ENCODE measurements at places on chromosomes 12 and 14.
A peak's percentile ranks its signal among the peaks of the same experiment; 100 is the strongest.

DNA sequence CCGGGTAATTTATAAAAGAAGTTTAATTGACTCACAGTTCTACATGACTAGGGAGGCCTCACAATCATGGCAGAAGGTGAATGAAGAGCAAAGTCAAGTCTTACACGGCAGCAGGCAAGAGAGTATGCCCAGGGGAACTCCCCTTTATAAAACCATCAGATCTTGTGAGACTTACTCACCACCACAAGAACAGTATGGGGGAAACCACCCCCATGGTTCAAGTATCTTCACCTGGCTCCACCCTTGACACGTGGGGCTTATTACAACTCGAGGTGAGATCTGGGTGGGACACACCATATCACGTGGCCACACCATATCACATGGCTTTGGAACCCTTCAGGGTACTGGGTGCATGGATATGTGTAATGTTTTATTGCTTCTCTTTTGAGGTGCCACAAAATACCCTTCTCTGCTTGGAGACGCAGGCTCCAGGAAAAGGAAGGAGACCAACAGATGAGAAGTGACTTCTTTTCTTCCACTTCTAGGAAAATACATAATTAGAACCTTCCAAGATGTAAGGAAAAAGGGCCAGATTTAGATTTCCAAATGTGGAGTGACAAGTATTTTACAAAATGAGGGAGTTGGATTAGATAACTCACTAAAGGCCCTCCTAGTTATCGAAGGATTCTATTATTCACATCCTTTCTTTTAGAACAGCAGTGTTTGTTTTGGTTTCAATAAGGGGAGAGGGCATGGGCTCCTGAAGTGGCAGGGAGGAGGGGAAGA, 33.1 kb upstream of the ETFBKMT start:
- no peak for DNase-seq

DNA sequence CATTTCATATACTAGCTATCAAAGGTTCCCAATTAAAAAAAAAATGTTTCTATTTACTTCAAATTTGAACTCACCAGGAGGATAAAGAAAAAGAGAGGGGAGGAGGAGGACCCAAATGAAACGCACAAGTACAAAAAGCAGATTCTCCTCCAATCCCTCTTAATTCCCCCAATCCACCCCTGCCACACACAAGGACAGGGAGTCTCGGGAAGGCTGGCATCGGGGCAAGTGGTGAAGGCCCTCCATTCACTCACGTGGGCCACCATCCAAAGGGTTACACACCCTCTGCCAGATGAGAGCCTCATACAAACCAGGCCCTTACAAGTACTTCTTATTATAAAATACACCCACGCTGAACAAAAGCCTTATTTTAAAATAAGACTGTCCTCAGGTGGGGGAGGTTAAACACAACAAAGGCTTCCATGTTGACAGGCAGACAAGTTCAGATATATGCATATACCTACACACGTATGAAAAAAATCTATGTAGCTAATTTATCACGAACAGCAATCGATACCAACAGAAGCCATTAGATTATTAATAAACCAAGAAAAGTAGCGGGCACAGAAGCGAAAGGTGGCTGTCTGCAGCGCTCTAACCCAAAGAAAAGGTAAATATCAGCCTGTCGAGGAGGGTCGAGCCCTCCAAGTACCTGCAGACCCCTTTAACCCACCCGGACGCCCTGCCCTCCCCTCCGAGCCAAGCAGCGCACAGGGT, 1.5 kb downstream of the ATP2B1 start:
- peak; percentile 22 for DNase-seq

DNA sequence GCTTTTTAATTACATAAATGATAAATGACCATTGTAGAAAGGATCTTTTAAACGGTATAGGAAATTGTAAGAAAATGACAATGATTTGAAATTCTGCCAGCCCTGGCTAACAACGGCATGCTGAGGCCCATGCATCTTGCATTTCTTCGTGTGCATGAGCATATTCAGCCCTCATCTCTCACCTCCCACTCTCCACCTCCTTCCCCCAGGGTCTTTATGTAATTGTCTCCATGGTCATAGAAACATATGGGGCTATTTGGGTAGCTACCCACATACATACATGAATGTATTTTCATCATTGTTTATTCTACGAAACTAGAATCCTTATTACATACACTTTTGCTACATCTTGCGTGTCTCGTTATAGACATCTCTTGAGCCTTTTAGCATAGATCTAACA, 4.5 kb downstream of the MYO1H start:
- no peak for DNase-seq

DNA sequence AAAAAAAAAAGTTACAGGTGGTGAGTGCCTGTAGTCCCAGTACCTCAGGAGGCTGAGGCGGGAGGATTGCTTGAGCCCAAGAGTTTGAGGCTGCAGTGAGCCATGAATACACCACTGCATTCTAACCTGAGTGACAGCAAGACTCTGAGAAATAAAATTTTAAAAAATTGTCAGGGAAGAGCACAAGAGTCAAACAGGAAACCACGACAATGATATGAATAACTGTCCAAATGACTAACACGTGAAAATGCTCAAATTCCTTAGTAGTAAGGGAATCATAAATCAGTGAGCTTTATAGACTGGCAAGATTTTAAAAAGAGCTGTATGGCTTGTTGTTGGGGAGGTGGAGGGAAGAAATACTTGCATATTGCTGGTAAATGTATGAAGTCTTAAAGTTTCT, 12.9 kb upstream of the ASPG start:
- DNase-seq, result no peak

GRCh38 chr12:45458854-45459807, 243.2 kb downstream of the ANO6 start:
- DNase-seq, result peak; percentile 40

GRCh38 chr12:75177997-75178396, 31.6 kb downstream of the KCNC2 start:
- DNase-seq, result peak; percentile 90

DNA sequence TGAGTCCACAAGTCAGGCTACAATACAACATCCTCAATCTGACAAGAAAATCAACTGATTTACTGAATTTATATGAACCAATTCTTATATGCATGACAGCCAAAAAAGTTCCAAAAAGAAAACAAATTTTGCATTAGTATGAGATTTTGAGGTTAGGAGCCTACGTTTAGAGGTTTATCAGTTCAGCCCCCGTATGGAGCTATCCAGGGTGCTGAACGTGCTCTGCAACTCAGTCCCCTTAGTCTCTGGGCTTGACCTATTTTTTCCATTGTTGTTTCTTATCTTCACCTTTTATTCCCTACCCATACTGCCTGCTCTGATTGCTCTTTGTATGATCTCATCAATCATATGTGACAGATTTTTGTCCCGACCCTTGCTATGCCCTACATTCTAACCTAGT, 693.0 kb downstream of the NRXN3 start:
- DNase-seq, result peak; percentile 45

DNA sequence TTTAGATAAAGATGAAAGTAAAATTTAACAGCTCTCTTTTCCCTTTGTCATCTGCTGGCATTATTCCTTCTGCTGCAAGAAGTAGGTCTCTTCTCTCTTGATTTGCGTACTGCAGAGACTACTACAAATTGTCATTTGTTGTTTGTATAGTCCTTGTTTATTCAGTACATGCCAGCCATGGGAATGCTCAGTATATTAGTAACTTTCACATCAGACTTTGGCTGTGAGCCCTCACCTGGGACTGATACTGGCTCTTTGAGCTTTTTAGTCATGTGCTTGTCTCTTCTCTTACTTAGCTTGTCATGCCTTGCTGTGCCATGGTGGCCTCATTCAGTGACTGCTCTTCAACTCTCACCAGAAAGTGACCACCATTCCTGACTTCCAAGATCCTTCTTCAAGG, 169.8 kb downstream of the PRKCH start:
- DNase-seq, result no peak

DNA sequence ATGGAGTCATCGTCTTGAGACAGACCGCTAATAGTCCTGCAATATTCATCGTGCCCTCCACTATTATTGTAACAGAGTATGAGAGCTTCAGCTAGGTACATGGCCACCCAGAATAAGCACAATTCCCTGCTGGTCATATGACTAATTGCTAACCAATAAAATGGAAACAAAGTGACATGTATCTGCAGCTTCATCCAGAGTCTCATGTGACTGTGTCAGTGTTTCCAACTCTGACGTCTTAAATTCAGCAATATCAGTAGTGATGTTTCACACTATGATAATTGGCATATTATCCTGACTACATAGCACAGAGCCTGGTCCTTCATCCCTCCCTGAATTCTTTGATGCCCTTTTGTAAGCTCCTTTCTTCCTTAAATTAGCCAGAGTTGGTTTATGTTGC, 167.4 kb downstream of the RPS29 start:
- DNase-seq, result no peak

DNA sequence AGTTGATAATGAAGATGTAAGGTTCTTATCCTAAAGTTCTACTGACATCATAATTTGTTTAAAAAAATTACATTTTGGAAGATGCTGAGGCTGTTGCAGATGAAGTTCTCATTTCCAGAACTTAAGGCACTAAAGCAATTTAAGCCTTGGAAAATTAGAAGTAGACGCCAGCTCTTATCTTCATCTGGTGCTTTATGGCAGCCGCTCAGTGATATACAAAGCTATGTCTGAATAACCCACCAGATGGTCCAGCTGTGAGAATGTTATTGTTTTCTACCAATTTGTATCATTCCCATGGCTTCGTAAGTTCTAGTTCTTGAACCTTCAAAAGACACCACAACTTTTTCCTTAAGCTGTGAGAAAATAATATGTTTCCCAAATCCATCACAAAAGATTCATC, 212.1 kb upstream of the ARID2 start:
- no peak for DNase-seq

GRCh38 chr12:130031571-130032189, 127.9 kb upstream of the TMEM132D start:
- no peak for DNase-seq

GRCh38 chr12:2682296-2683251, 112.2 kb upstream of the FKBP4 start:
- peak; percentile 59 for DNase-seq

- DNase-seq, result no peak
These were observed 43.3 kb downstream of the OTOGL start for GRCh38 chr12:80142640-80143039.

DNA sequence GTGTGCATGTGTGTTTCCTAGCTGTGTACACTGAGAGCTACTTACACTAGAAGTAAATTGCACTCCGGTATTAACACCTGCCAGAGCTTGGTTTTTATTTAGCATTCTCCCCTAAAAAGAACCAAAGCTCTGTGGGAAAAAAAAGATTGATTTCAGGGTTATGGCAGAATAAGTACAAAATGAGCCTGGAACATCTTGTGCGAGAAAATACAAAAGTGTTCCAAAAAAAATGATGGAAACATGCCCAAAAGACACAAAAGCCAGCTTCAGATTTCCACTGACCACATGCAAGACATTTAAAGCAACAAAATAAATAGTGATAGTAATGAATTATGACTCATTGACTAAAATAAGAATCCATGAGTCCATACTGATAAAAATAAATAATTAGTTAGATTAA, 188.3 kb downstream of the GXYLT1 start:
- DNase-seq, result peak; percentile 7

DNA sequence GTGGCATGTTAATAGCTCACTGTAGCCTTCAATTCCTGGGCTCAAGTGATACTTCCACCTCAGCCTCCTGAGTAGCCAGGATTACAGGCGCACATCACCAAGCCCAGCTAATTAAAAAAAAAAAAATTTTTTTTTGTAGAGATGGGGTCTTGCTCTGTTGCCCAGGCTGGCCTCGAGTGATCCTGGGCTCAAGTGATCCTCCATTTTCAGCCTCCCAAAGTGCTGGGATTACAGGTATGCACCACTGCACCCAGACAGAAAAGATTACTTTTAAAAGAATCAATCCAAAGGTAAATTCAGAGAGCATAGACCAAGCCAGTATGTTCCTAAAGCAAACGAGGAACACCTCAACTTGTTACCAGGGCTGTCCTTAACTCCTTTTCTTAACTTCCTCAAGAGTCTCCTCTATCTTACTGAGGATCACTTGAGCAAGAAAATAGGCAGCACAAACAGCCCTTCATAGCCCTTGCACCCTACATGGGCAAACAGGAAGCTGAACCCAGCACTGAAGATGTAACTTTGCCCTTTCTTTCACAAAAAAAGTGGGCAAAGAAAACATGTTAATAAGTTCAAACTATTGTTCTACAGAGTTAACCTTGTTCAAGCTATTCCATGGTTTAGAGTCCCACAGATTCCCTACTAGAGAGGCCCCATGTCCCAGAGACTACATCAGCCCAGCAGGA, 11.3 kb downstream of the CS start:
- no peak for DNase-seq

DNA sequence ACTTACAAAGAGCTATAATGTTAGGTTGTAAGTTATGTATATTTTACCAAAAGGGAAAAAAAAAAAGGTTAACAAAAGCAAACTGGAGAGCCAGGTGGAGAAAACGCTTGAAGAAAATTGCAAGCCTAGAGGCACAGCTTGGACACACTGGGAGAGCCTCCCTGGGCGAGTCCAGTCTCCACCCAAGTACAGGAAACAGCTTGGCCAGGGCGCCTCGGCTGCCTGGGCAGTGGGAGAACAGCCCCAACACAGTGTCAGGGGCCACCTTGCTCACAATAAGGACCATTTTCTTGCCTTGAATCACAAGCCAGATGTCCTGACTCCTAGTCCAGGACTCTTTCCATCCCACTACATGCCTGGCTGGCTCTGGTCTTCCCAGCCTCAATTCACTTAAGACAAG, 33.3 kb downstream of the TTC7B start:
- no peak for DNase-seq

DNA sequence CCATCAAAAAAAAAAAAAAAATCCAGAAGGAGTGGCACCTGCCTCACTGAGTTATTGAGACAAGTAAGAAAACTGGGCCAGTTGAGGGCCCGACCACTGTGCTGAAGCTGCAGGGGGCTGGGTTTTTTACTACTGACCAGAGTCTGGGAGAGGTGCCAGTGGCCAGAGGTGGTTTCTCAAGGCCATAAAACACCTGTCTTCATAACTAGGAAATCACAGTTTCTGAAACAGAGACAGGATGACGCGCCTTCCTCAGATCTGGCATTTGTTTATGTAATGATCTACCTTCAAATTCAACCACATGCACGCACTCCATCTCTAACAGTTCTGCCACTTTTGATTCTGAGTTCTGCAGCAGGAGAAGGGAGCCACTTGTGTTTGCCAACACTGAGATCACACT, 12.7 kb downstream of the TSPAN11 start:
- DNase-seq, result no peak

- no peak for DNase-seq
These were observed 66.2 kb downstream of the NOC4L start for GRCh38 chr12:132210223-132211055.

- peak; percentile 99 for DNase-seq
These were observed at the start of gene GLIPR1 for GRCh38 chr12:75480469-75480949. TSS of gene GLIPR1 (plus strand) at chr12:75480755. CDS start at chr12:75480881, 126 bp downstream.

GRCh38 chr12:57235017-57235727, 5.7 kb downstream of the SHMT2 start:
- DNase-seq, result peak; percentile 62

DNA sequence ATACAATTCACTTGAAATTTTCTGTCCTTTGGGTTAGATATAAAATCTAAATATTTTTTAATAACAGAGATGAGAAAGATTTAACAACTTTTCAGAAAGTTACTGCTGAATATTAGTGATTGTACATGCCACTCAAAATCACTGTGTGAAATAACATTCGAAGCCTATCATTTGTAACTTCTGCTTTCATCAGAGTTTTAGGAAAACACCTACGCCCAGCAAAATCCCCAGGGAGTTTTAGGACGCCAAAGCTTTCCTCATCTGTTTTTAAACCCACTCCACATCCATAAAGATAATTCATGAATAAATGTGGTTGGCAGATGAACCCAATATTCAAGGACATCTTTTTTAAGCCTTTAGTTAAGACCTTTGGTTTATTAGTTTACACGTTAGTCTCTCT, 23.9 kb downstream of the TC2N start:
- no peak for DNase-seq

GRCh38 chr14:23076785-23077408, 18.0 kb downstream of the ACIN1 start:
- no peak for DNase-seq

GRCh38 chr12:39804898-39805297, 185.3 kb upstream of the ABCD2 start:
- no peak for DNase-seq

All from amniotic epithelial cell (primary cell).